ENCODE measurements at places on chromosomes 11 and 22.
A peak's percentile ranks its signal among the peaks of the same experiment; 100 is the strongest.

DNA sequence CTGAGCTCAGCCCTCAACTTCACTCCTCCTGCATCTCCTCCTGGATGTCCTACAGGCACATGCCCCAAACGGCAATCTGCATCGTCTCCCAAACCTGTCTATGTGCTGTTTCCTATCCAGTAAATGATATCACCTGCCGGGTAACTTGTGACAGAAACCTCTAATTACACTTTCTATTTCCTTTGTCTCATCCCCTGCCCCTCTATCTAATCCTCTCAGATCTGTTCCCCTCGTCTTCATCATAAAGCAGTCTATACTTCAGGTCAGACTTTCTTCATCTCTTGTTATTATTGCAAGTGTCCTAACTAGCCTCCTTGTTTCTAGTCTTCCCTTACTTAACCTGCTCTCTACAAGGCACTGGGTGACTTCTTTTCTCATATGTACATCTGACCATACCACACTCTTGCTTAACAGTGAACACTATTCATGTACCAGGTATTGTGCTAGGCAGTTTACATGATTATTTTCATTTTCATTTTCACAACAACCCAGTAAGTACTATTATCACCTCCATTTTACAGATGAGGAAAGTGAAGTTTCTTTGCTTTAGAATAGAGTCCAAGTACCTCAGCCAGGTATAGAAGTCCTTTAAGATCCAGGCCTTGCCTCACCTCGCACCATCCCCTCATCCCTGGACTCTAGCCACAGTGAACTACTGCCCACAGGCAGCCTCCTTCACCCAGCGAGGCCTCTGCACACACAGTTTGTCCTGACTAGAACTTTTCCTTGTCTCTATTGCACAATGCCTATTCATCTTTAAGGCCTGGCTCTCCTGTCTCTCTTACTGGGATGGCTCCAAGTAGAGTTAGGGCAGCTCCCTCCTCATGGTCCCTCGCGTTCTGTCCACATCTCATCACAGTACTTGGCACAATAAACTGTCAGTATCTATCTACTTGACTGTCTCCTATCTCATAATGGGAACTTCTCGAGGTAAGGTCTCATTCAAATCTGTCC lies 22.1 kb upstream of the UCP3 start:
- DNase-seq: peak; percentile 26

DNA sequence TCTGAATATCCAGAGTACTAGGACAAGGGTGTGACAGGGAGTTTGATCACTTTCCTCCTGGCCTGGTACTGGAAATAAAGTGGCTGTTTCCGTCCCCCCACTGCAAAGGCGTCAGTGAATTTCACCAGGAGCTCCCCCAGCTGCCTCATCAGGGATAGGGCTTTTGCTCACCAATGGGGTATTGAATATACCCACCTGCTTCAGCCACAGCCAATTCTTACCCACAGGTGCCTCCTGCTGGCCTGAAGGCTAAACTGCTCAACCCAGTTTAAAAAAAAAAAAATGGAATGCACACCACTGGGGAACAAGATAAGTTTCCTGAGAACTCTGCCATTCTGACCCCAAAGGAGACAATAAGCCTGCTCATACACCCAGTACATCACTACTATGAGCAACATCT lies 65.3 kb upstream of the MS4A8 start:
- DNase-seq: no peak

- DNase-seq: no peak
These were observed 157.1 kb downstream of the BLID start for GRCh38 chr11:121958971-121959325.

DNA sequence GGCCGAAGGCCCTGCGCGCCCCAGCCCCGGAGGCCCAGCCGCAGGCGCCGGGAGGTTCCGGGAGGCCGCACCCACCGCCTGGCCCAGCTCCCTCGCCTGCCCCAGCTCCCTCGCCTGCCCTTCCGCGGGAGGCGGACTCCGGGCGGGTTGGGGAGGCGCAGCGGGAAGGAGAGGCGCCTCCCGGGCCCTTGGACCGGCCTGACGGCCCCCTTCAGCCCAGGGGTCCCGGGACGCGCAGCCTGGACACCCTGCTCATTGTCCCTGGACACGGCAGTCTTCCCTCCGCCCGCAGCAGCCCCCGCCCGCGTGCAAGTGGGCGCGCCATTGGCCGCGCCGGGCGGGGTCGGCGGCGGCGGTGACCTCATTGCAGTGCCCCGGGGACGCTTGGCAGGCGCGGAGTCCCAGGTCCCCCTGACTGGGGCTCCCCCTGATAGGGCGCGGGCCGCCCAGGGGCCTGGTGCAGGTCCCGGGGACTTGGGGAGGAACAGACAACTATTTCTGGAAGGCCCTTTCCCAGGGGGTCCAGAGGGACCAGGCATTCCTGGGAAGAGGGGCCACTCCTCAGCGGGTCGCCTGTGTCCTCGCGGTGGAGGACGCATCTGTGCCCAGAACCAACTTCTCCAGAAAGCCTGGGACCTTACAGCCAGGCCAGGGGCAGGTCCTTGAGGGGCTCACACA lies 501 bp downstream of the CD151 start:
- no peak for DNase-seq

GRCh38 chr11:109788948-109789490 lies 304.2 kb upstream of the ZC3H12C start:
- DNase-seq: no peak

DNA sequence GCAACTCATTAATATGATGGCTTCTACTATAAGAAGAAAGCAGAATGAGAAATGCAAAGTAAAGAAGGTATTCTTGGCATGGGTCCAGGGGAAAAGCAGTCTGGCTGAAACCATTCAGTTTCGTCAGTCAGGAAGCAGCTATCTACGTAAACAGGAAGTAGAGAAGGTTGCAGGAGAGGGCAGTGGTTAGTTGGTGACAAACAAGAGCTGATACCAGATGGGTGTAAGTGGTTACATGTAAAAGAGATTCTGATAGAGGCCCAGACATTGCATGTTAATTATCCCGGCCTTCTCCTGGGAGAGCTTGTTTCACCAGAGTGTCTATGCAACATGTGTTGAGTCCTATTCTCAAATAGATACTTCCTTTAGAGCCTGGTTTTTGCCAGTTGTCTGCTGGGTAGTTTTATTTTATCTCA lies 58.4 kb upstream of the PSMA1 start:
- peak; percentile 92 for DNase-seq

DNA sequence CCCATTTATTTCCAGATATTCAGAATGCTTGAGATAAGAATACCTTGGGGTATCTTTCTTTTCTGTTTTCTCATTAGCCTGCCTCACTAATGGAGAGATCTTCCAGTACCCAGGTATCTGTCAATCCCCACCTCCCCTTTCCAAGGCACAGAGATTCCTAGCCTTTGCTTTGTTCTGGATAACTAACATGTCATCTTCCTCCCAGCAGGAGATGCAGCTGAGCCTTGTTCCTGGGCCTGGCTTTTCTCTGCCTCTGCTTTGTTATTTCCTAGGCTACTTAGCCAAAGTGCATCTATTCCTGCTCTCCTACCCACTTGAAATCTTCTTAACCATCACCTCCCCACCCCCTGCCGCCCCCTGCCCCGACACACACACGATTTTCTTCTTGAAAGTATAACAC lies 297.1 kb downstream of the NELL1 start:
- no peak for DNase-seq

GRCh38 chr11:11243209-11243589 lies 109.9 kb downstream of the CSNK2A3 start:
- no peak for DNase-seq

GRCh38 chr22:45082795-45083194 lies 73.0 kb upstream of the PHF21B start:
- DNase-seq: no peak

DNA sequence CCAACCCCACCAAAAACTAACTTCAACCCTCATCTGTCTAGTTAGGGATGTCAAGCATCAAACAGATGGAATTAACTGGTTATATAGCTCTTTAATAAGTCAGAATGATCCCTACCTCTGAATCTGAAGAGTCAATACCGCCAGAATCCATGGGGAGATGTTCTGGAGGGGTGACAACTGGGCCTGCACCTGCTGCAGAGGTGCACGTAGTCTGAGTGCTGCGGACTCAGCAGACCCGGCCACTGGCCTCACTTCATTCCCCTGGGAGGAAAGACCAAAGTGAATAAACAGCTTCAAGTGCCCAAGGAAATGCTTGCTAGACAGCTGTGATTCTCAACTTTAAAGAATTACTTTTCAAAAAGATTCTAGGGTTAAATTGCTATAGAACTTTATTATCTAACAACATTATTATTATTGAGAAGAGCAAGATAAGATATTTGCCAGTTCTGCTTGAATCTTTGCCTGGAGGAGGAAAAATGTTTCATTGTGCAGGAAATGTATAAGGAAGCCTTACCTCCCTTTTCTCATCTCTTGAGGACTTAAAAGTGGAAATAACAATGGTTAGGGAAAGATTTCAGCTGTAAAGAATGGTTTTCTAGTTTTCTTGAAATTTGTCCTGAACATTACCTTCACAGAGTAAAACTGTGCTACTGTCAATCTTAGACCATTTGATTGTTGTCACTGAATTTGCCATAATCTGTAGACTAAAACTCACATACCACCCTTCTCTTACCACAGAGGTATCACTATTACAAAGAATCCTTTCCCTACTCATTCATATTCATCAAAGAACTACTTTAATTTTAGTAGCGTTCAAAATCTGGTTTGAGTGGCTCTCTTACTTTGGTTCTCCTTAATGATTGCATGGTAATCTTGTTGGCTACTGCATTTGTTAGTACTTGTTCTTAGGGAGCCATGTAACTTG lies 4.2 kb downstream of the XBP1 start:
- no peak for DNase-seq

DNA sequence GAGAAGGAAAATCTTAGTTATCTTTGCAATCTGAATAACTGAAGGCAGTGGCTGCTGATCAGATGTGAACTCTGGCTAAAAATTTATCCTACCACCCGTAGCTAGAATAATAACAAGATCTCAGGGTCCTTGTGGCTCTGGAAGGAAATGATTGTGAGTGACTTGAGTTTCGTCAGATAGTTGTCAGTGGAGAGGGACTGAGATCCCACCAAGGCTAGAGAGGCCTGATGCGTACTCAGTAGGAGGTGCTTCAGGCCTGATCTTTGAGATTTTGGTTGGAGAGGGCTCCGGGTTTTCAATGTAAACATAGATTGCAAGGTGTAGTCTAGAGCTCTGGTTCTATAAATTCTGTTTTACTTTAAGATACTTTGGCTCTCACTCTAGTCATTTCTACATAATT lies 1.4 kb downstream of the MADD start:
- DNase-seq: no peak

DNA sequence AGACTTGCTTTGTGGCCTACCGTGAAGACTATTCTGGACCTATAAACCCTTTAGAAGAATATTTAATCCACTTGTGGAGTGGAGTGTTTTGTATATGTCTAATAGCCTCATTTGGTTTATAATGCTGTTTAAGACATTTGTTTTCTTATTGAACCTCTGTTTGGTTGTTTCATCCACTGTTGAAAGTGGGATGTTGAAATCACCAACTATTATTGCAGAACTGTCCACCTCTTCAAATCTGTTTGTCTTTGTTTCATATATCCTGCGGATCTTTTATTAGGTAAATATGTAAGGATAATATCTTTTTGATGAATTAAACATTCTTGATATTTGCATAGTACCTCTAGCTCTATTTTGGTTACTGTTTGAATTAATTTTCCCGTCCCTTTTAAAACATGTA lies 49.1 kb downstream of the XKR3 start:
- DNase-seq: no peak

DNA sequence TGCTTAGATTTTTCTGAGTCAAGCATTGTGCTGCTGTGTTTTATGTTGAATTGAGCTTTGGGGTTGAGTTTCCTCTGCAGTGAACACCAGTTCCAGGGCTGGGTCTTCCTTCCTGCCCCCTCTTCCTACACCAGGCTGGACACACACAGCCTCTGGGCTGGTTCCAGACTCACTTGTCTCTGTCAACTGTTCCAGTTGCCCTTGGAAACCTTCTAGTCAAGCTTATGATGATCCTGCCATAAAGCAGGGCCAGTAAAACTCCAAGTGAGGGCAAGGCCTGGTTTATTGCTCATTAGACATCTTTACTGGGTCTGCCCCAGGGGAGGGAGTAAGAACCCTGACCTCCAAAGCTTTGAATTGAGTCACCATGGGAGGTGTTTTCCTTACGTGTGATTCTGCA lies 61.1 kb downstream of the KIAA1671 start:
- no peak for DNase-seq

DNA sequence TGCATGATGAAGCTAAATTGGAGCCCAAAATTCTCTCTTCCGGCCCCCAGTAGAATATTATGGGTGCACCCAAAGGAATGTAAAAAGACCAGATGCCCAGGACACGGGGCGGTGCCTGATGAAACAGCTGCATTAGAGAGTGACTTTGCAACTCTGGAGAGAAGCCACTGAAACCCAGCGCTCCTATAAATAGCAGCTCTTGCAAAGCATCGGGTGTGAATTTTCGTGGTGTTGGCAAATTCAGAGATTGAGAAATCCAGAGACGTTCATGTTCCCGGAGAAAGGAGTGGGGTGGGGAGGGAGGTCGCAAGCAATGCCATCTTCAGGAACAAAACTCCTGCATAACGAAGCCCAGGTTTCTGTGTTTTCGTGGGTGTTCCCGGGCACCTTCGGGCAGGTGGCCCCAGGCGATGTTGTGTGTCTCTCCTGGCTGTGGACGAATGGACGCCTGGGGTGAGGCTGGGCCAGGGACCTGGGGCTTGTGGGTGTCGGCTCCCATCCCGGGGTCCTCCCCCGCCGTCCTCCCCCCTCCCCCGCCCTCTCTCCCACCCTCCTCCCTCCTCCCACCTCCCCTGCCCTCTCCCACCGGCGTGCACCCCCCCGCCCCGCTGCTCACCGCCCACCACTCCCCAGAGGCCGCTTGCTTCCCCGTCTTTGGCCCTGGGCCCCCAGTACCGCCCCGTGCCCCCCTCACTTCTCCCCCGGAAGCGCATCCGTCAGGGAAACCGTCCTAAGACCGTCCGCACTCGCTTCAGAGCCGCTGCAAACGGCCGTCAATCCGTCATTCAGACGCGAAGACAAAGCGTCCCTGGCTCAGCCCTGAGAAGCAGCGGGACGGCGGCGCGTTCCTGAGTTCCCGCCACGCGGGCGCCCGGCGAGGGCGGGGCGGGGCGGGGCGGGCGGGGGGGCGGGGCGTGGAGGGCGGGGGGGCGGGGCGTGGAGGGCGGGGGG lies 26.7 kb upstream of the TOLLIP start:
- peak; percentile 61 for DNase-seq

DNA sequence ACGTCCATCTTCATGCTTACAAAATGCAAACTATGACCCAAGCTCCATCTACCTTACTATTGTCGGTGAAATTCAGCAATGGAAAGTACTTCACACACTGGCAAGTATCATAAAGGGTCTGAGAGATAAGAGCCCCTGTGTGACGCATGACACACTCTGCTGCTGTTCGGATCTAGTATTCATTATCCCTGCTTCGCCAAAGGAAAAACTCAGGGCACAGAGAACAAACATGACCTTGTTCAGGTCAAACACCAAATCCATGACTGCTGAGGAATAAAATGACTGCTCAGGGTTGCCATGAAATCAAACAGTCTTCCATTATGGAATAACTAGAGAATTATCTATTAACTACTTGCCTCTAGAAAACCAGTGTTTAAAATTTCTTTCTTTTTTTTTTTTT lies 73.0 kb downstream of the MICAL3 start:
- no peak for DNase-seq

- no peak for DNase-seq
These were observed 3.7 kb upstream of the MIEF1 start for GRCh38 chr22:39498368-39498767.

GRCh38 chr11:86483940-86484794 lies 109.5 kb downstream of the CCDC81 start:
- DNase-seq: no peak
